Aorta (tissue), 5 donors: ENCODE measurements at places on chromosomes 4 and X.

- DNase-seq, result no peak
Measured at GRCh38 chr4:138509346-138509745, 267.2 kb upstream of the SLC7A11 start.

- DNase-seq, result no peak
Measured at GRCh38 chr4:126183206-126183605, 868.5 kb downstream of the FAT4 start.

GRCh38 chrX:35842674-35843073 lies 44.5 kb downstream of the MAGEB16 start:
- no peak for DNase-seq

- no peak for DNase-seq
Measured at GRCh38 chr4:31598639-31599038, 878.5 kb downstream of the PCDH7 start.

- DNase-seq, result no peak
Measured at GRCh38 chrX:153571534-153571908, 27.4 kb downstream of the CCNQ start.
